ENCODE measurements at places on chromosomes 4 and X. TPM values are rescaled to one million over a fixed set of nuclear protein-coding genes. Genes with fewer than 3 reads are reported as not detected.

The ADH7 gene
- not detected for total RNA-seq

GRCh38 chr4:79294064-79294463 lies 31.8 kb downstream of the NAA11 start:
- no peak overlapping the region for H3K27ac ChIP-seq
- no peaks in the 10 kb centered on the region for H3K27me3 ChIP-seq
- H3K4me3 ChIP-seq: no peak overlapping the region
- H3K4me1 ChIP-seq: no peaks in the 10 kb centered on the region

The PCYT1B gene
- total RNA-seq: 27.4 TPM

DNA sequence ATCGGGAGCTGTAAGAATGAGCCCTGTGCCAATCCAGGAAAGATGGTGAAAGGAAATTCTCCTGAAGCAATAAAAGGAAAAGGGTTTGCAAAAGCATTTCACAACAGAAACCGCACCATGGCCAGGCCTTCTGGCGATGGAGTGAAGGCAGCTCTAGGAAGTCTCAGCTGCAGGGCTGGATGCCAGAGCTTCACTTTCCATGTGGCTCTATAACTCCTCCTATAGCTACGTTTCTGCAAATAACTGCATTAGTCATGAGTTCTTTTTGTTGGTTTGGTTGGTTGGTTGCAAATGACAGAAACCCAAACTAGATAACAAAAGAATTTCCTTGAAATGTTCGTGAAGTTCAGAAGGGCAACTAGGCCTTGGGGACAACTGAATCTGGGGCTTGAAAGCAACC lies 84.6 kb downstream of the RELL1 start:
- no peaks in the 10 kb centered on the region for H3K36me3 ChIP-seq
- no peaks in the 10 kb centered on the region for H3K27me3 ChIP-seq
- H3K4me3 ChIP-seq: no peak overlapping the region
- H3K4me1 ChIP-seq: peaks cover 4% of the 10 kb centered on the region

GRCh38 chr4:165360985-165361670 lies 17.7 kb upstream of the CPE start:
- peaks cover 5% of the 10 kb centered on the region for H3K4me1 ChIP-seq
- H3K27me3 ChIP-seq: no peaks in the 10 kb centered on the region
- H3K36me3 ChIP-seq: no peaks in the 10 kb centered on the region

DNA sequence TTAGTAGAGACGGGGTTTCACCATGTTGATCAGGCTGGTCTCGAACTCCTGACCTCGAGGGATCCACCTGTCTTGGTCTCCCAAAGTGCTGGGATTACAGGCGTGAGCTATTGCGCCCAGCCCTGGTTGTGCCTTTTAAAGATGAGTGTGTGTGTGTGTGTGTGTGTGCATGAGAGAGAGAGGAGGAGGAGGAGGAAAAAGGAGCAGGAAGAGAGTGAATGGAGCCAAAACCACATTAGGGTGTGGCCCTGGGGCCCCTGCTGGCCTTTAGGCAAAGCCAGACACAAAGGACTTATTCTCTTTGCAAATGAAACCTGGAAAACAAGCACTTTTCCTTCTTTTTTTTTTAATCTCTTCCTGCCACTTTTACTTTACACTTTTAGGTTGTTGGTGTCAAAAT lies 48.2 kb upstream of the KLF3 start:
- H3K27me3 ChIP-seq: no peaks in the 10 kb centered on the region
- no peaks in the 10 kb centered on the region for H3K36me3 ChIP-seq
- H3K4me1 ChIP-seq: no peaks in the 10 kb centered on the region
- DNase-seq: no peak
- H3K27ac ChIP-seq: no peak overlapping the region

DNA sequence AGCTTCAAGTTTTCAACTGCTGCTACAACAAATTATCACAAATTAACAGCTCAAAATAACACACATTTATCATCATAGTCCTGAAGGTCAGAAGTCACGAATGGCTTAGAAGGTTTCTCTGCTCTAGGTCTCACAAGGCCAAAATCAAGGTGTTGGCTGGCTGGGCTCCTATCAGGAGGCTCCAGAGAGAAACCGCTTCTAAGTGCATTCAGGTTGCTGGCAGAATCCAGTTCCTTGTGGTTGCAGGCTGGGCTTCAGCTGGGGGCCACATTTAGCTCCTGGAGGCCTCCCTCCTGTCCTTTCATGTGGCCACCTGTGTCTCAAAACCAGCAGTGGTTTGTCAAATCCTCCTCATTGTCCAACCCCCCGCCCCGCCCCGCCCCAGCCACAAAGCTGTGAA lies 15.4 kb downstream of the MRFAP1 start:
- no peak for DNase-seq
- H3K4me3 ChIP-seq: no peak overlapping the region
- H3K4me1 ChIP-seq: no peaks in the 10 kb centered on the region
- no peak overlapping the region for H3K27ac ChIP-seq

- H3K27ac ChIP-seq: no peak overlapping the region
- H3K36me3 ChIP-seq: no peaks in the 10 kb centered on the region
- no peak for DNase-seq
- no peak overlapping the region for H3K4me3 ChIP-seq
- no peaks in the 10 kb centered on the region for H3K27me3 ChIP-seq
Observed at GRCh38 chr4:65589331-65589730, 81.0 kb downstream of the EPHA5 start.

DNA sequence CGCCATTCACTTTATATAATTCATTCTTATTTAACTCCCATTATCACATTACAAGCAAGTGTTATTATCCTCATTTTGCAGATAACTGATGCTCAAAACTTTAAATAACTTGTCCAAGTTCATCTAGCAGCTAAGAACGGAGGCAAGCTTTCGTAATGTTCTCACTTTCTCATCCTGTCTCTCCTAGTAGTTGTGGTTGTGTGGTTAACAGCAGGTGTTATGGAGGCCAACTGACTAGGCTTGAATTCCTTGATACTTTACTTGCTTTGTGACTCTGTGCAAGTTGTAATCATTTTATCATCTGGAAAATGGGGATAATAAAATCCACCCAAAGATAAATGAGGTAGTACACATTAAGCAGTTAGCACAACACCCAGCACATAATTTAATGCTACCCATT lies 109.9 kb upstream of the PTPN13 start:
- peak overlapping the region; percentile 21 for H3K27ac ChIP-seq
- no peak for DNase-seq
- no peaks in the 10 kb centered on the region for H3K27me3 ChIP-seq
- peaks cover 5% of the 10 kb centered on the region for H3K4me1 ChIP-seq
- no peak overlapping the region for H3K4me3 ChIP-seq

The STARD8 gene
- total RNA-seq: 0.39 TPM

DNA sequence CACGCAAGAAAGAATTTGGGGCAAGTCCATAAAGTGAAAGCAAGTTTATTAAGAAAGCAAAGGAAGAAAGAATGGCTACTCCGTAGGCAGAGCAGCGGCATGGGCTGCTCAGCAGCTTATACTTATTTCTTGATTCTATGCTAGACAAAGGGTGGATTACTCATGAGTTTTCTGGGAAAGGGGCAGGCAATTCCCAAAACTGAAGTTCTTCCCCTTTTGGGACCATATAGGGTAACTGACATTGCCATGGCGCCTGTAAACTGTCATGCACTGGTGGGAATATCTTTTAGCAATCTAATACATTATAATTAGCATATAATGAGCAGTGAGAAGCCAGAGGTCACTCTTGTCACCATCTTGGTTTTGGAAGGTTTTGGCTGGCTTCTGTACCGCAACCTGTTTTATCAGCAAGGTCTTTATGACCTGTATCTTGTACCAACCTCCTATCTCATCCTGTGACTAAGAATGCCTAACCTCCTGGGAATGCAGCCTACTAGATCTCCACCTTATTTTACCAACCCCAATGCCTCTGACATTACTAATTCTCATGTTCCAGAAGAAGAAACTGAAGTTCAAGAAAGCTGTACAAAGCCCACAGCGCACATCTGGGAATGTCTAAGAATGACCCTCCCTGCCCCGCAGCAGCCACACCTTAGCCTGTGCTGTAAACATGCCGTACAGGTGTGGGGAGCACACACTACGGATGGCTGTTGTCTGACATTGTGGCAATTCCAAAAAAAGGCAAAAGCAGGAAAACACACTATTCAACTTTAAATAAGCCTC lies 18.6 kb downstream of the RXFP1 start:
- H3K36me3 ChIP-seq: no peaks in the 10 kb centered on the region
- H3K4me3 ChIP-seq: no peak overlapping the region
- no peak for DNase-seq
- no peaks in the 10 kb centered on the region for H3K27me3 ChIP-seq

The RNF150 gene
- 3.7 TPM for total RNA-seq

The SORCS2 gene
- total RNA-seq: 0.72 TPM

The BLTP1 gene
- 27.4 TPM for total RNA-seq

- H3K4me1 ChIP-seq: peaks cover 7% of the 10 kb centered on the region
- no peak overlapping the region for H3K27ac ChIP-seq
- no peak overlapping the region for H3K4me3 ChIP-seq
- no peaks in the 10 kb centered on the region for H3K27me3 ChIP-seq
- H3K36me3 ChIP-seq: no peaks in the 10 kb centered on the region
- DNase-seq: no peak
Observed at GRCh38 chr4:109406337-109406931, 27.2 kb upstream of the SEC24B start.

GRCh38 chrX:132330156-132330729 lies 111.0 kb upstream of the RAP2C start:
- no peak overlapping the region for H3K4me3 ChIP-seq
- no peak for DNase-seq
- no peaks in the 10 kb centered on the region for H3K27me3 ChIP-seq

DNA sequence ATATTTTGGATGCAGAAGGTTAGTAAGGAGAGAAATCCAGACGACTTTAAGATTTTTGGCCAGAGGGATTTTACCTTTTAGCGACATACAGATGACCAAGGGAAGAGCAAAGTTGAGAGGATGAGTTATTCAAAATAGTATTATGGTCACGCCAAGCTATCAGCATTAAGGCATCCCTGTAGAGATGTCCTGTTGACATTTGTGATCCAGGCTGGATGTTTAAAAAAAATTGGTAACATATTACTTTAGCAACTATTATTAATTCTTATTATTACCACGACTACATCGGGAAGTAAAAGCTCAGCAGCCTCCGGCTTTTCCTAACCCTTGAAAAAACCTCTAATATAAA lies 562 bp upstream of the OSTC start:
- no peak overlapping the region for H3K27ac ChIP-seq
- no peak for DNase-seq
- H3K36me3 ChIP-seq: 0 out of 2 replicates have a peak, but pooled peaks cover 6% of the 10 kb centered on the region
- H3K4me3 ChIP-seq: peak overlapping the region; percentile 62

GRCh38 chr4:96519291-96519690 lies 679.4 kb downstream of the PDHA2 start:
- no peaks in the 10 kb centered on the region for H3K36me3 ChIP-seq
- no peak overlapping the region for H3K4me3 ChIP-seq
- no peaks in the 10 kb centered on the region for H3K27me3 ChIP-seq
- H3K27ac ChIP-seq: no peak overlapping the region

The PAK3 gene
- total RNA-seq: 7.8 TPM

GRCh38 chr4:176238157-176238610 lies 30.8 kb downstream of the ASB5 start:
- no peaks in the 10 kb centered on the region for H3K4me1 ChIP-seq
- no peak overlapping the region for H3K27ac ChIP-seq
- H3K27me3 ChIP-seq: no peaks in the 10 kb centered on the region
- H3K4me3 ChIP-seq: no peak overlapping the region
- DNase-seq: no peak
- no peaks in the 10 kb centered on the region for H3K36me3 ChIP-seq

- H3K27ac ChIP-seq: no peak overlapping the region
- H3K36me3 ChIP-seq: no peaks in the 10 kb centered on the region
- H3K27me3 ChIP-seq: no peaks in the 10 kb centered on the region
- H3K4me3 ChIP-seq: no peak overlapping the region
- H3K4me1 ChIP-seq: no peaks in the 10 kb centered on the region
Observed at GRCh38 chr4:7291372-7292114, 99.2 kb downstream of the SORCS2 start.

DNA sequence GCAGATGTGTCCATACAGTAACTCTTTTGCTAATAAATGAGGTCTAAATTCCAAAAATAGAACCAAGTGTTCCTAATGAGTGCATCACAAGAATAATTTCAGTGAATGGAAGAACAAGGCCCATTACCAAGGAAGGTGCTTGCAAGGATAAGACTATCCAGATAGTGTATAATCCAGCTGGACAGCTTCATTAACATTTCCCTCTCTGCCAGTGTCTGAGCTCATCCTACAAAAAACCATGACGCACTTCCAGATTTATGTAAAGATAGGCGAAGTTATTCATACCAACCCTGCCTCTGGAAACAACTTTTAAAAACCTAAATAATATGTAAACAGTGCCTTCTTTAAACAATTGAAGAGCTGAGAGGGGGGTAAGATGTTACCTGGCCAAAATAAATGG lies 177.9 kb upstream of the STK26 start:
- no peaks in the 10 kb centered on the region for H3K27me3 ChIP-seq
- no peak overlapping the region for H3K4me3 ChIP-seq
- no peak for DNase-seq
- no peaks in the 10 kb centered on the region for H3K36me3 ChIP-seq

The PRKX gene
- total RNA-seq: 108 TPM

The REELD1 gene
- not detected for total RNA-seq

DNA sequence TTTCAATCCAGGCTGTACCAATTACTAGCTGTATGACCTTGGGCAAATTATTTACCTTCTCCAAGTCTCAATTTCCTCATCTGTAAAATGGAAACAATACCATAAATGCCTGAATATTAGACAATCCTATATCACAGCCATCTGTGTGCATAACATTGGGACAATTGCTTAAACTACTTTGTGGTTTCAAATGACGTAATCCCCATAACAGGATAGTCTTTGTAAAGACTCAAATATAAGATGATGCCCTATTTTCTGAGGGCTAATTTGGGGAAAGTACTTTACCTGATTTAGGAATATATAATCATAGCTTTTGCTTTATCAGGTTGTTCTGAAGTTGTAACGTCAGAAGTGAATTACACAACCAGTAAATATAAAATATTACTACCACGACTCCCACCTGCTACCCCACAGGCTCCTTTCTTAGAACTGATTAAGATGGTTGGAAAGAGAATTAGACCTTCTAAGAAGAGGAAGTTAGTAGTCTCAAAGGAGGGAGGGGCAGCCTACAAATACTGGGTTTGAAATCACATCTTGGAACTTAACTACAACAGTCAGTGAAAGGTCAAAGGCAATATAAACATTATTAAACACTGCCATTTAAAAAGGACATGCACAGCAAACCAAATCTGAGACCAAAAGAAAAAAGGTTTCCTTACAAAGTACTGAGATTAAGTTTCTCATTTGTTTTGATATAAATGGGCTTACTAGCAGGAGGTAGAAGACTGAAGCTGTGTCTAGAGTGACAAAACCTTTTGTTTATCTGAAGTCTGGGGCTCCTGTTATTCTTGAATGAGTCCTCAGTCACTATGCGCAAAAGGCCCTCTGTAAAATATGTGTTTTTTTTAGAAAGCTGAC lies 215.0 kb downstream of the SCFD2 start:
- DNase-seq: no peak
- no peaks in the 10 kb centered on the region for H3K27me3 ChIP-seq
- H3K27ac ChIP-seq: no peak overlapping the region

GRCh38 chrX:4690521-4690920 lies 977.1 kb upstream of the PRKX start:
- no peaks in the 10 kb centered on the region for H3K4me1 ChIP-seq
- H3K27ac ChIP-seq: no peak overlapping the region
- no peak overlapping the region for H3K4me3 ChIP-seq
- H3K27me3 ChIP-seq: no peaks in the 10 kb centered on the region

Data from H9 (cell line).